Astrocyte of the spinal cord (primary cell): ENCODE measurements at places on chromosomes 11 and 22.

GRCh38 chr11:118918128-118918685, 7.5 kb downstream of the BCL9L start:
- DNase-seq, result peak; percentile 94

GRCh38 chr11:34215806-34216453, 110.5 kb downstream of the NAT10 start:
- no peak for DNase-seq

GRCh38 chr22:35915477-35916013, 113.1 kb downstream of the RBFOX2 start:
- DNase-seq, result peak; percentile 39

GRCh38 chr11:113113801-113114704, 152.8 kb downstream of the NCAM1 start:
- peak; percentile 64 for DNase-seq

DNA sequence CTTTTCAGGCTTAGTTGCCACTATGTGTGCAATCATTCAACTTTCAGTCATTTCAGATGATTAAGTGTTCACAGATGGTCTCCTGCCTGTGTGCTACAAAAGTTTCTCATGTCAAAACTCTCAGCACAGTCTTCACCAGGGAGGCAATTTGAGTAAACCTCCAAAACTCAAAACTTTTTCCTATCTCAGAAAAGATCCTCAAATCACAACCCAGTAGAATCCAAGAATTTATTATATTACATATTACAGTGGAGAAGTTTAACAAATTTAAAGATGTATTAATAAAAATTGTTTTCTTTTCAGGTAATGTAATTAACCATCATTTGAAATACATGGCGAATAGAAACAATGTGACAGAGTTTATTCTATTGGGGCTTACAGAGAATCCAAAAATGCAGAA, at the start of gene OR4C13:
Gene OR4C13 (plus strand): TSS at position 301 of the 400 bp plus-strand sequence. CDS start 32 bp downstream, at position 333.
- DNase-seq, result no peak

DNA sequence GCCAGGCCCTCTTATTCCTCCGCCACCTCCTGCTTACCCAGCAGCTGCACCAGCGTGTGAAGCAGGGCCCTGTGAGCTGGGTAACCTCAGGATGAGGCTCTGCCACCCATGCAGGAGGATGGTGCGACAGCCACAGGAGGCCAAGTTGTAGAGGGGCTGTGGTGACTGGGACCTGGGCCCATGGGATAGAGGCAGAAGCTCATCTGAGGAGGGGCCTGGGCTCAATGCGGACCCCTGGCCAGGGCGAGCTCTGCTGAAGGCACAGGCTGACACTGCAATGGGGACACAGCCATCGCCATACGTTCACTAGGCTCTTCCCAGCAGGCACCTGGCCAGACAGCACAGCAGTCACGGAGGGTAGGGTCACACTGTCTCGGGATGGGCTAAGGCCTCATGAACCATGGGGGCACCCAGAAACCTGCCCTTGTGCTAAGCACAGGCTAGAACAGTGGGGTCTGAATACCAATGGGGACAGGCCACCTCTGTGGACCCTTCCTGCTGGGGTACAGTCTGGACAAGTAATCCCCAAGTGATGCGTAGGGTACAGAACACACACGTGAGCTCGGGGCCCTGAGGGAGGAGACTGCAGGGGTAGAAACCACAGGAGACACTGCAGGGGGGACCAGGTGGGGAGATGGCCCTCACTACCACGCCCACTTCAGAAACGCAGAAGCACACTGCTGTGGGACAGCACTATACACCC, 35.3 kb downstream of the GNB1L start:
- no peak for DNase-seq

GRCh38 chr11:5204787-5205186, 4.3 kb upstream of the OR51V1 start:
- peak; percentile 74 for DNase-seq

- no peak for DNase-seq
Observed at GRCh38 chr11:132638423-132638822, 893.9 kb downstream of the OPCML start.

DNA sequence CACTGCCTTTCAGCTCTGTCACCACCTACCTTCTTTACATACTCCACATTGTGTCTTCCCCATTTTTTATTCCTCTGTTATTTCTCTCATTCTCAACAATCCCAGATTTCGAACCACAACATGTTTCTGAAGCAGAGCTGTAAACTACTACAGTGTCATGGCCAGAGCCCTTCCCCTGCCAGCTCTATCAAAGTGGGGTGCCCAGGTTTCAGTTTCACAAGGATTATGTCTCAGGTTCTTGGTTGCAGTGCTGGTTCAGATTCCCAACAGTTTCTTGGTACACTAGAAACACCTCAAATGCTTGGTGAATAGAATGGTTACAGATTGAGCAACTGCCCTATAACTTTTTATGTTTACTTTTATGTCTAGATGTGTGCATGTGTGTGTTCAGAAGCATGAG, 172.7 kb upstream of the MTNR1B start:
- DNase-seq, result no peak

DNA sequence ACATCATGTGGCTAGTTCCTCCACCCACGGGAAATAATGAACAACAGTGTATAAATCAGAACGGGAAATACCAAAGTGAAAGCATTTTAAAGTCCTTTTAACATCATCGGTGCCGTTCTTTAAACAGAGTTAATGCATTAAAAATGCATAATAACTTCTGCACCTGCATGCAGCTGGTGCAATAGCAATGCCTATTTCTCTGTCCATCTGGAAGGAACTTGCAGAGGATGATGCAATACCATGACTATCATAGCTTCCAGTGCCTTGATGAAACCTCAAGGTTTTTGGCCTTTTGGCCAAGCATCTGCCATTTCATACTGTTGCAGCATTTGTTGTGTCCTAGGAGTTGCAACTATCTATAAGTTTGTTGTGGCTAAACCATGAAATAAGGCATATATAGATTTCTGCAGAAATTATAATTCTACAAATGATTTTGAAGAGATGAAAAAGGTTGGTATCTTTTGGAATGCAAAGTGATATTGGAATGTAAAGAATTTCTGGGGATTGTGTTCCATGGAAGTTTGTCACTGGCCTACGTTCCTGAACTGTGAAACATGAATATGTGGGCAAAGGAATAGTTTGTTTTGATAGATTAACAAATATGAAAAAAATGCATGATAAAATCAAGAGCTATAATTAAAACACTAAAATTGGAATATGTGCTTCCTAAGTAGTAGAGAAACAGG, 9.8 kb upstream of the EIF3F start:
- DNase-seq, result peak; percentile 83

DNA sequence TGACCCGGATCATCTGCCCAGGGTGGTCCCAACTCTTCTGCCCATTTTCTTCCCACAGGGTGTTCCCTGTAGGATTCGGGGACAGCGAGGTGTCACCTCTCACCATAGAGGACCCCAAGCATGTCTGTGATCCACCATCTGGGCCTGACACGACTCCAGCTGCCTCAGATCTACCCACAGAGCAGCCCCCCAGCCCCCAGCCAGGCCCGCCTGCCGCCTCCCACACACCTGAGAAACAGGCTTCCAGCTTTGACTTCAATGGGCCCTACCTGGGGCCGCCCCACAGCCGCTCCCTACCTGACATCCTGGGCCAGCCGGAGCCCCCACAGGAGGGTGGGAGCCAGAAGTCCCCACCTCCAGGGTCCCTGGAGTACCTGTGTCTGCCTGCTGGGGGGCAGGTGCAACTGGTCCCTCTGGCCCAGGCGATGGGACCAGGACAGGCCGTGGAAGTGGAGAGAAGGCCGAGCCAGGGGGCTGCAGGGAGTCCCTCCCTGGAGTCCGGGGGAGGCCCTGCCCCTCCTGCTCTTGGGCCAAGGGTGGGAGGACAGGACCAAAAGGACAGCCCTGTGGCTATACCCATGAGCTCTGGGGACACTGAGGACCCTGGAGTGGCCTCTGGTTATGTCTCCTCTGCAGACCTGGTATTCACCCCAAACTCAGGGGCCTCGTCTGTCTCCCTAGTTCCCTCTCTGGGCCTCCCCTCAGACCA, 24.0 kb downstream of the CSF2RB start:
- no peak for DNase-seq

DNA sequence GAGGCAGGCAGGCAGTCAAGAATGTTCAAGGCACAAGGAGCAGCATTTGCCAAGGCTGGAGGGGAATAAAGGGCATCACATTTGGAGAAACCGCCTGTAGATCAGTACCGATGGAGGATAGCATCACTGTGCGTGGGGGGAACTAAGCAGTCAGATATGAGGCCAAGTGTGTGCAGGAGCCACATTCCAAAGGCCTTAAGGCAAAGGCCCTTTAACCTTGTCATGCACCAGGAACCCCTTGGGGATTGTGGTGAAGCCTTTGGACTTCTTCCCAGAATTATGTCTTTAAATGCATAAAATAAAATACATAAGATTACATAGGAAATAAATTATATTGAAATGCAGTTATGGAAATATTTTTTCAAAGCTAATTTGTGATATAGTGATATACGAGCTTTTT, 532.1 kb downstream of the BUD13 start:
- no peak for DNase-seq

DNA sequence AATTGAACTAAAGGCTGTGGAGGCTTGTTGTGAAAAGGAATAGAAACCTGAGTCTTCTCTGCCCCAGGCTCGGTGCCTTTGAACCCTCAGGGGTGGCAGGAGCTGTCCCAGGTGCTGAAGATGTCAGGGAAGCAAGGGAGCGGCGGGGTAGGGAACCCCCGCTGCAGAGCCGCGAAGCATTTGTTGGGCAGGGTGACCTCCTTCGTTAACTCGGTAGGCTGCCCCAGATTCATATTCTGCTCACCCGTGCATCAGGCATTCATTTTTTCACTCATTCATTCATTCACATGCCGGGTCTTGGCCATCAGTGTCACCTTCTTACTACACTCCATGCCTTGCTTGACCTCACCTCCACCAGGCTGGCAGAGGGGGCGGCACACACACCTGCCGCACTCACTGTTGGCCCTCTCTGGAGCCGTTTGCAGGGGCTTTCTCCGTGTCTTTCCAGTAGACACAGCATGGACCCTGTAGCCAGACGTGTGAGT, 618.9 kb downstream of the BRD1 start:
- no peak for DNase-seq

GRCh38 chr22:42905702-42906183, 48.7 kb upstream of the ARFGAP3 start:
- DNase-seq, result no peak

DNA sequence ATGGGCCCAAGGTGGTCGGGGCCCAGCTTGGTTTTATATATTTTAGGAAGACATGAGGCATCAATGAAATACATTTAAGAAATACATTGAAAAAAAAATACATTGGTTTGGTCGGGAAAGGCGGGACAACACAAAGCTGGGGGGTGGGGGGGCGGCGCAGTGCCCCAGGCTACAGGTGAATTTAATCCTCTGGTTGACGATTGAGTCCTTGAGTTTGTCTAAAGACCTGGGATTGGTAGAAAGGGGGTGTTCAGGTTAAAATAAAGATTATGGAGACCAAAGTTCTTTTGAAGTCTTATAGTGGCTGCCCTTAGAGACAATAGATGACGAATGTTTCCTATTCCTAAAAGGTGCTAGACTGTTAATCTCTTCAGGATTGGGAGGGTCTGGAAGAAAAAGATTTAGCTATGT, 3.1 kb downstream of the IFITM1 start:
- DNase-seq, result no peak

DNA sequence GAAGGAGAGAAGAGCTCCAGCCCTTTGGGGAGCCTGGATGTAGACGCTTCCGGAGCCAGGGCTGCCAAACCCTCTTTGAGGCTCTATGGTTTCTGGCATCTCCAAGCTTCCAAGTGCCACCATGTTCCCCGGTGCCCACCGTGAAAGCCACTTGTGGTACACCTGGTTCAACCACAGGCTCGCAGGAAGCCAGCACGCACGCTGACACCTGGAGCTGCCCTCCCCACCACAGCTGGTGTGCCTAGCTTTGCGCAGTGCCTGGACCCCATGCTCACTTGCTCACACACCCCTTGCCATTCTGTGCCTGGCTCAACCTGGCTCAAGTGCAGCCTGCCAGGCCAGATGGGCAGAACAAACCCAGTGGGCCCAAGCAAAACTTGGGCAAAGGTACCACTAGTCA, 831.4 kb downstream of the DLG2 start:
- no peak for DNase-seq

GRCh38 chr22:44154436-44154942, 26.2 kb upstream of the PARVG start:
- DNase-seq, result peak; percentile 61

DNA sequence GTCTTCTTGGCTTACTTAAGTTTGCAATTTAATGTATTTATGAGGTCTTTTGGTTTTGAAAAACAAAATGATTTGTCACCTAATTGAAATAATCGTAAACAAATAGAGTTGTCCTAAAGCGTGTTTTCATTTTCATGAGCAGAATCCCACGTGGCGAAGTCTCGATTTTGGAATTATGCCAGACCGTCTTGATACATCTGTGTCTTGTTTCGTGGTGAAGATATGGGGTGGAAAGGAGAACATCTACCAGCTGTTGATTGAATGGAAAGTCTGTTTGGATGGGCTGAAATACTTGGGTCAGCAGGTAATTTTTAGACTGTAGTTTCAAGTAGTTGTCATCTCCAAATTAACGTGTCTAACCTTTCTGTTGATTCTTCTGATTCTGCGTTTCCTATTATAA, 64.7 kb downstream of the UVRAG start:
- DNase-seq, result no peak

DNA sequence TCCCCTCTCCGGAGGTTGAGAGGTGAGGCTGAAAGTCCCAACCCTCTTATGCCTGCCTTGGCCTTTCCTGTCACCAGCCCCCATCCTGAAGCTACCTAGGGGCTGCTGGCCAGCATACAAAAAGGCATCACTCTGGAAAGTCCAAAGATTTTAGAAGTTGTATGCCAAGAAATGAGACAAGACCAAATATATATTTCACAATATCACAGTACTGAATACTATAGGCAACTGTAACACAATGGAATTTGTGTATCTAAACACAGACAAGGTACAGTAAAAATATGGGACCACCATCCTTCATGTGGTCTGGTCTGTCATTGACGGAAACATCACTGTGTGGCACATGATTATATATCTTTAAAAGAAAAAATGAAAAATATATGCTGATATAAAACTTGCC, 4.2 kb downstream of the KLHL22 start:
- no peak for DNase-seq

- no peak for DNase-seq
Observed at GRCh38 chr22:42338479-42338878, 68.0 kb upstream of the TCF20 start.

- peak; percentile 61 for DNase-seq
Observed at GRCh38 chr22:38051900-38052862, 5.0 kb upstream of the PICK1 start.

GRCh38 chr22:26681395-26681821, 24.0 kb downstream of the MIAT start:
- peak; percentile 74 for DNase-seq

- DNase-seq, result no peak
Observed at GRCh38 chr22:49047447-49047846, 780.2 kb downstream of the BRD1 start.

GRCh38 chr11:10934293-10934860, 76.5 kb upstream of the ZBED5 start:
- no peak for DNase-seq

GRCh38 chr11:42779555-42779954, 532.2 kb upstream of the API5 start:
- DNase-seq, result no peak

- DNase-seq, result no peak
Observed at GRCh38 chr22:48261706-48262105, 1499.3 kb downstream of the TBC1D22A start.

- no peak for DNase-seq
Observed at GRCh38 chr11:66277471-66278362, at the start of gene CNIH2. Gene CNIH2, plus strand, starts transcription at chr11:66278175. Its CDS starts 282 bp downstream, at chr11:66278457.

- peak; percentile 64 for DNase-seq
Observed at GRCh38 chr22:24521791-24522245, 26.7 kb downstream of the UPB1 start.

- DNase-seq, result no peak
Observed at GRCh38 chr22:23579870-23580575, at the start of gene IGLL1. Gene IGLL1, minus strand, starts transcription at chr22:23580290. Its CDS starts 100 bp downstream, at chr22:23580190.
